ENCODE measurements at places on chromosomes 6 and 20. TPM values are rescaled to one million over a fixed set of nuclear protein-coding genes. Genes with fewer than 3 reads are reported as not detected.

- DNase-seq: no peak
Measured at GRCh38 chr20:64146936-64147477, 17.2 kb upstream of the MYT1 start.

DNA sequence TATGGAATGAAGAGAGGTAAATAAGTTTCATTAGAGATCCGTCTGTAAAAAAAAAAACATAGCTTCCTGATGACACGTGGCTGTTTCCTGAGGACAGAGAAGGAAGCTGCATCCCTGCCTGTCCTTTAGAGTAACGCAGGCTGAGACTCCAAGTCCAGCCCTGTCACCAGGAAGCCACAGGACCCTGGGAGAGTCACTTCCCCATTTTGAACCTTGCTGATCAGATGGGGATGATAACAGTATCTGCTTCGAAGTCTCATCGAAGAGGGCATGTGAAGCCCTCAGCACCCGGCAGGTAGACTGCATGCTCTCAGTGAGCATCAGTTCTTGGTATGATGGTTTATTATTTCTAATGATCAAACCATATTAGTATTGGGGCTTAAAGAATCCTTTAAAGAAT, 139.1 kb upstream of the KCNG1 start:
- no peak for DNase-seq

DNA sequence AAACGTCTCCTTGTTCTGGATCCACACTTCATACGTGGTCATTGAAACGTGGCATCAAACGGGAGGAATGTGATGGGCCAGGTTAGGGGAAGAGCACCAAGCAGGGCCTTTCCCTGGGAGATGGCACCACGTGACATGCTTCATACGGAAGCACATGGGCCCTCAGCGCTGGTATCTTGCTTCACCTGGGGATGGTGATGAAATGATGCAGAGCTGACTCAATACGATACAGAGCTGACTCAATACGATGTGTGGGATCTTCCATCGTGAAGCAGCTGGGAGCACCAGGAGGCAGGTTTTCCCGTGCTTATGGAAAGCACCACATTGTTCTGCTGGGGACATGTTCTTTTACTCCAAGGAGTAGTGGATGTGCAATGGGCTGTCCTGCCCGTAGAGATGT, 22.5 kb upstream of the TAGAP start:
- DNase-seq: no peak

DNA sequence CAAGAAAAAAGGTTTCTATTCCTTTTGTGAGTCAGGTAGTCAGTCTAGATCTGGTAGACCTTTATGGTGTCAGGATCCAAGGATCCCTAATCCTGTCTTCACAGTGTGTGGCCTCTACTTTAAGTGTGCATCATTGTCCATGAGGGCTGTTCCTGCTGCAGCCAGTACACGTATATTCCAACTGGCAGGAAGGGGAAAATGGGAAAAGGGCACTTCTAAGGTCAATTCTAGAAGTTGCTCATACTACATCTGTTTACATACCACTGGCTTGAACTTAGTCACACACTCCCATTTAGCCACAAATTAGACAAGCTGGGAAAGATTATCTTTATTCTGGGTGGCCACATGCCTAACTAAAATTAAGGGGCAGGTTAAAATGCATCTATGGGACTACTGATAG, 9.7 kb upstream of the MMS22L start:
- no peak for DNase-seq

- DNase-seq: no peak
Measured at GRCh38 chr6:113488061-113488460, 369.1 kb upstream of the MARCKS start.

IL20RA gene
- 1.2 TPM for total RNA-seq

- no peak for DNase-seq
Measured at GRCh38 chr6:115411756-115412155, 648.9 kb downstream of the FRK start.

DNA sequence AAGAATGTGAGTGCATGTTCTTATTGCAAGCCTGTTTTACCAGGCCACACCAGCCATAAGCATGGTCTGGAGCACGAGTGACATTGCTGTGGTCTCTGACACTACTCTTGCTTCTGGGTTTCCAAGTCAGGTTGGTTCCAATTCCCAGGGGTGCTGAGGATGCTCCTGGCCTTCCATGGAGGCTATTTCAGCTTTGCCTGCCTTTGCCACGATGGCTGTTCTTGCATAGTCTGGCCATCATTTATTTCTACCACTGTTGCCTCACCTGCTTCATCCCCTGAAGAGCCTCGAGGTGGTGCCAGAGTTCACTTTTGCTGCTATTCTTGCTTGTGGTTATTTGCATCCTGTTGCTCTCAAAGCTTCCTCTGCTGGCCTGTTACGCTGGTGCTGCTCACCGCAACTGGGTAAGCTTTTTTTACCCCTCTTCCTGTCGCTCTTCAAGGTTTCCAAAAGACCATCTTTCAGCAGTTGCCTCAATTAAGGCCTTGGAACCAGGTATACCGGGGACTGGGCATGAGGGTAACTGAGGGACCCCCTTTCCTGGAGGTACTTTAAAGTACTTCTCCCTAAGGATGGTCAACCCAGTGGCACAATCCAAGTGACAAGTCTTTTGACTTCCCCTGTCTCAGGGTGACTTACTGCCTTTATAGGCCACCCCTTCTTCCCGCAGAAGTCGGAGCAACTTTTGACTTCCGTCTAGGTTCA, 64.5 kb downstream of the AKAP7 start:
- DNase-seq: no peak

IPCEF1 gene
- total RNA-seq: 1.9 TPM

DNA sequence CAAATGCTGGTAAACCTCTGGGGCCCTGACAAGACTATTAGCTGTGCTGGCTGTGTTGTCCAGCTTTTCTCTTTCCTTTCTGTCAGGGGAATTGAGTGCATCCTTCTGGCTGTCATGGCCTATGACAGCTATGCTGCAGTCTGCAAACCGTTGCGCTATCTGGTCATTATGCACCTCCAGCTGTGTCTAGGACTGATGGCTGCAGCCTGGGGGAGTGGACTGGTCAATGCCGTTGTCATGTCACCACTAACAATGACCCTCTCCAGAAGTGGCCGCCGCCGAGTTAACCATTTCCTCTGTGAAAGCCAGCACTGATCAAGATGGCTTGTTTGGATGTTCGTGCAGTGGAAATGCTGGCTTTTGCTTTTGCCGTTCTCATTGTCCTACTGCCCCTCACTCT, 20.3 kb downstream of the OR2B6 start:
- no peak for DNase-seq

DNA sequence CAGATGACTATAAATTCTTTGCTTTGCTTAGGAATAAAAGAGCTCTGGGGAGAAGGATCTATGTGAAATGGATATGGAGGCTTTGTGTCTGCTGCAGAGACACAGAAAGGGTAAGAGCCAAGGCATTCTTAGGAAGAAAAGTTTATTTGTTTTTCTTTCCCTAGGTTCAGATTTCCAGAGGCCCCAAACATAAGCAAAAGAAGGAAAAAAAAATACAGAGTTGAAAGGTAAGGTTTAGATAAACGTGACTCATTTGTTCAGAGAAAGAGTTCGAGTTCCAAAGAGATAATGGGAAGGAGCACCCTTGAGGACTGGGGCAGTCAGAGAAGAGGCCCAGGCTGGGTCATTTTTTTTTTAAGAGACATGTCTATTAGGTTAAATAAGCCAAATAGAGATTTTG, 27.4 kb upstream of the BMP5 start:
- no peak for DNase-seq

GRCh38 chr6:90136837-90137568, 159.6 kb downstream of the BACH2 start:
- DNase-seq: no peak

DNA sequence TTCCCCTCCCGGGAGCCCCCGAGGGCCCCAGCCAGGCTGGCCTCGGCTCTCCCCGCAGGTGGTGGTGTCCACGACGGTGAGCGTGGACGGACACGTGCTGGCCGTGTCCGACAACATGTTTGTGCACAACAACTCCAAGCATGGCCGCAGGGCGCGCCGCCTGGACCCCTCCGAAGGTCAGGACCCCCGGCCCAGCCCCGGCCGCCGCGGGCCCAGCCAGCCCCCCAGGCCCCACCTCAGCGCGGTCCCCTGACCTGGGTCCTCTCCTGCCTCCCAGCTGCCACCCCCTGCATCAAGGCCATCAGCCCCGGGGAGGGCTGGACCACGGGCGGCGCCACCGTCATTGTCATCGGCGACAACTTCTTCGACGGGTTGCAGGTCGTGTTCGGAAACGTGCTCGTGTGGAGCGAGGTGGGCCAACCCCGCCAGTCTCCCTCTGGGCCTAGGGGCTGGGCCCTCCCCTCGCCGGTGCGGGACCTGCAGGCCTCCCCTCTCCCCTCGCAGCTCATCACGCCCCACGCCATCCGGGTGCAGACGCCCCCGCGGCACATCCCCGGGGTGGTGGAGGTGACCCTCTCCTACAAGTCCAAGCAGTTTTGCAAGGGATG, 51.0 kb downstream of the CPXM1 start:
- no peak for DNase-seq

CLDN20 gene
- total RNA-seq: not detected

WFDC2 gene
- total RNA-seq: 3.0 TPM

SNPH gene
- 2.0 TPM for total RNA-seq

DNA sequence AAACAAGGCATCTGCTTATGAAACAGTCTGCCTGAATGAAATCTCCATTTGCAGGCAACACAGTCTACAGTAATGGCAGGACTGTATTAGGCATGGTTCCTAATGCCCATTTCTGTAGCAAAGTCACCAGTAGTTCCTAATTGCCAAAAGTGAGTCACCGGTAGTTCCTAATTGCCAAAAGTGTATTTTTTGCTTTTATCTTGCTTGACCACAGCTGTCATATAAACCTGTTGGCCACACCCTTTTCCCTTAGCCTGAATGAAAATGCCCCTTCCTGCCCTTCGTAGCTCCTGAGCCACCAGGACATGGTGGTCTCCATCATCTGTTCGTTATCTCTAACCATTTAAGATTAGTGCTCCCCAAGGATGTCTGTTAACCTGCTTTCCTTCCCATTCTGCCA, 34.5 kb downstream of the MTHFD1L start:
- no peak for DNase-seq

DNA sequence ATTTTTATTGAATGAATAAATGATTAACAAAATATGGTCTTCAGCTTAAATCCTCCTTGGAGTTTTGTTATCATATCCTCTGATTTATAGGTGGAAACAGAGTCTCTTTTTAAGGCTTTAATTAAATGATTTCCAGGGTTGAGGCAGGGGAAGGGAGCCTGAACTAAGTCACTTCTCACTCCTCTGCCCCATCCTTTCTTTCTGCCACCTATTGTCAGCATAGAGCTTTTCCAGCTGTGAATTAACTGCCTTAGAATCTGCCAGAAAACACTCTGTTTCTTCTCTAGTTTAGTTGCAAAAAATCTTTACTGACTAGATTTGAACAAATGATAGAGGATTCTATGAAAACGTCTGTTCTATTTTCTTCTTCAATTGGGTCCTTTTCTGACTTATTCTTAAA, 9.8 kb downstream of the OGFRL1 start:
- no peak for DNase-seq

SLC4A11 gene
- 0.74 TPM for total RNA-seq

GRCh38 chr20:40966516-40967185, 62.0 kb upstream of the TOP1 start:
- DNase-seq: no peak

- no peak for DNase-seq
Measured at GRCh38 chr20:58523971-58524315, 8.7 kb upstream of the APCDD1L start.

- no peak for DNase-seq
Measured at GRCh38 chr20:53174454-53174853, 202.3 kb downstream of the TSHZ2 start.

SLC17A1 gene
- total RNA-seq: not detected

GRCh38 chr6:170265655-170266054, 25.2 kb downstream of the DLL1 start:
- no peak for DNase-seq

PIGT gene
- 85.6 TPM for total RNA-seq

All from omental fat pad (tissue), 4 donors.